Kidney glomerular epithelial cell (primary cell): ENCODE measurements at places on chromosomes 3 and 15.
A peak's percentile ranks its signal among the peaks of the same experiment; 100 is the strongest.

GRCh38 chr15:85649372-85649771 is 145.4 kb downstream of the KLHL25 start:
- peak; percentile 22 for DNase-seq

GRCh38 chr3:100069472-100069871 is 44.8 kb downstream of the FILIP1L start:
- DNase-seq: no peak

- no peak for DNase-seq
These were observed 175.5 kb upstream of the CD96 start for GRCh38 chr3:111366515-111366914.

GRCh38 chr3:194009019-194009418 is 126.9 kb upstream of the HES1 start:
- DNase-seq: no peak

- peak; percentile 6 for DNase-seq
These were observed 36.8 kb upstream of the SCAANT1 start for GRCh38 chr3:63949005-63949404.

DNA sequence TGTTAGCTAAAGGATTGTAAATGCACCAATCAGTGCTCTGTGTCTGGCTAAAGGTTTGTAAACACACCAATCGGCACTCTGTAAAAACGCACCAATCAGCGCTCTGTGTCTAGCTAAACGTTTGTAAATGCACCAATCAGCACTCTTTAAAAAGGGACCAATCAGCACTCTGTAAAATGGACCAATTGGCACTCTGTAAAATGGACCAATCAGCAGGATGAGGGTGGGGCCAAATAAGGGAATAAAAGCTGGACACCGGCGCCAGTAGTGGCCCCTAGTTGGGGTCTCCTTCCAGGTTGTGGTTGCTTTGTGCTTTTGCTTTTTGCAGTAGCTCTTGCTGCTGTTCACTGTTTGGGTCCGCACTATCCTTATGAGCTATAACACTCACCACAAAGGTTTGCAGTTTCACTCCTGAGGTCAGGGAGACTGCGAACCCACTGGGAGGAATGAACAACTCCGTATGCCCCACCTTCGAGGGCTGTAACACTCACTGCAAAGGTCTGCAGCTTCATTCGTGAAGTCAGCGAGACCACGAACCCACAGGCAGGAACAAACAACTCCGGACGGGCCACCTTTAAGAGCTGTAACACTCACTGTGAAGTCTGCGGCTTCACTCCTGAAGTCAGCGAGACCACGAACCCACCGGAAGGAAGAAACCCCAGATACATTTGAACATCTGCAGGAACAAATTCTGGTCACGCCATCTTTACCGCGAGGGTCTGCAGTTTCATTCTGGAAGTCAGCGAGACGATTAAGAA is 1.1 kb upstream of the SUCLG2 start:
- no peak for DNase-seq

- no peak for DNase-seq
These were observed 108.9 kb downstream of the DUT start for GRCh38 chr15:48440084-48440483.

DNA sequence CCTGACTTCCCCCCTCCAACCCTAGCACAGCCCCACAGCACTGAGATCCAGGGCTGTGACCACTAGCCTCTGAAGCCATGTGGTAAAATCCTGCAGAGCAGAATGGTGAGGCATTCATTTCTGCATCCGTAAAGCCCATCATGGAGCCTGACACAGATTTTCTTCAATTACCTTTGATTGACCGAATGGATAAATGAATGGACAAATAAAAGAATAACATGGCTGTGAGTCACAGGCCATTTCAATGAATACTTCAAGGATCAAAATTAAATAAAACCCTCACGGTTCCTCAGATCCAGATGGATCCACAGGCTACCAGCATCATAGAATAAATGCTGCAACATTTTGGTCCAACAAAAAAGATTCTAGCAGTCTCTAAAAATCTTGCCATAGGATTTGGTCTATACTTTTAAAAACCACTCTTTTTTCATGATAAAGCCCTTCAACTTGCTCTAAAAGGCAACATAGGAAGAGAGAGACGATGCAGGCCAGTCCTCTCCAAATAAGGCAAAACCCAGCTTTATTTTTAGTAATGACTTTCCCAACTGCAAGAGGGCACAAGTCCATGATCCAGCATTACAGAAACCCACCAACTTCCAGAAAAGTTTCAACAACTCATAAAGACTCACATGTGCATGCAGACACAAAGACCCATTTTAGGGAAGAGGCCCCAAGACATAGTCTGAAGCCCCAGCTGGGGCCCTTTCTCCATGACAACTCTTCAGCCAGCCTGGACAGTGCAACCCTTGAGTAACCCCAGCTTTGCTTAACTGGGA is 52.4 kb upstream of the MRPS22 start:
- no peak for DNase-seq

- no peak for DNase-seq
These were observed 298.7 kb downstream of the CLSTN2 start for GRCh38 chr3:140233702-140234101.

GRCh38 chr3:63911509-63911872 is 692 bp downstream of the SCAANT1 start:
- no peak for DNase-seq

DNA sequence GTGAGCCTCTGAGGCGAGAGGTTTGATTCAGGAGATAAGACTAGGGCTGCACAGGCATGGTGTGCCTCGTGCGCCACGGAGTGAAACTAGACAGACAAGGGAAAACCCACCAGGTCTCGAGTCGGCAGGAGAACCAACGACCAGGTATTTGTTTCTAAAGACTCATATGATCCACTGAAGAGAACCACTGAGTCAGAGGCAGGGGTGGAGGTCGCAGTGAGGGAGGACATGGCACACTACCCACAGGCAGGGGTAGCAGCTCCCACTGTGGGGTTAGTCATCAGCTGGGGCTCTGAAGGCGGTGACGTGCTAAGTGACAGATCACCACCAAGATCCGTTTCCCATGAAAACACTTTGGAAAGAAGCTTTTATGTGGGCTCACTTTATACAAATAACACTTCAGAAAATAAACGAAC is 45.7 kb downstream of the CHSY1 start:
- peak; percentile 78 for DNase-seq

- no peak for DNase-seq
These were observed 1.8 kb downstream of the PXK start for GRCh38 chr3:58334506-58334884.

DNA sequence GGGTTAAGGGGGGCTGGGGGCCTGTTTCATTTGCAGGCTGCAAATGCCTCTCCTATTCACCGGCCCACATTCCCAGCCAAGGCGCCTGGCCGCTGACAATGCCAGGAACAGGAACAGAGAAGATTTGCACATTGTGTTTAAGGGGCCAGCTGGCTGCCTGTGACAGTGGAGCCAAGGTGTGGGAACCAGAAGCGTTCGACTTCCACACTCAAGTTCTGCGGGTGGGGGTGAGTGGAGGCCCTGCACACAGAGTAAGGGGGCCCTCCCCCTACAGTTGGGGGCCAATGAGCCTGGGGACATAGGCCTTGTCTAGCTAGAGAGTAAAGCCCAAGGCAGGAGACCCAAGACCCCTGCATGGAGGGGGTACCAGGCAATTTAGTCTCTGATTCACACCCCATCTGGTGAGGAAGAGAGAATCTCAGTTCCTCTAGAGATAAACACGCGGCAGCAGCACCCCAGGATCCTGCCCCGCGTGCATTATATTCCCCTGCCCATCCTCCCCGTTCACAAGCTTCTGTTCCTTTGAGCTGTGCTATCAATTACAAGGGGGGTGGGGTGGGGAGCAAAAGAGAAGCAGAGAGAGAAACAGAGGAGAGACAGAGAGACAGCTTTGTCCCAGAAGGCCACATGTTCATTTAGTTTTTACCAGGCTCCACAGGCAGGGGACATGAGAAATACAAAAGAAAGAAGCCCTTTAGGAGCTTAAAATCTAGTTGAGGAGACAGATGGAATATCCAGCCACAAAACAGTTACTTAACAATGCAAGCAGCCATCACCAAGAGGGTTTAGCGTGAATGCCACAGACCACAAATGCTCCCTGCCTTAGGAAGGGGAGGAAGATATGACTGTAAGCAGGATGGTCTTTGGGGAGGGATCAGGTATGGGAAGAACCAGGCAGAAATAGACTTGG is 9.2 kb downstream of the IGDCC3 start:
- DNase-seq: no peak

DNA sequence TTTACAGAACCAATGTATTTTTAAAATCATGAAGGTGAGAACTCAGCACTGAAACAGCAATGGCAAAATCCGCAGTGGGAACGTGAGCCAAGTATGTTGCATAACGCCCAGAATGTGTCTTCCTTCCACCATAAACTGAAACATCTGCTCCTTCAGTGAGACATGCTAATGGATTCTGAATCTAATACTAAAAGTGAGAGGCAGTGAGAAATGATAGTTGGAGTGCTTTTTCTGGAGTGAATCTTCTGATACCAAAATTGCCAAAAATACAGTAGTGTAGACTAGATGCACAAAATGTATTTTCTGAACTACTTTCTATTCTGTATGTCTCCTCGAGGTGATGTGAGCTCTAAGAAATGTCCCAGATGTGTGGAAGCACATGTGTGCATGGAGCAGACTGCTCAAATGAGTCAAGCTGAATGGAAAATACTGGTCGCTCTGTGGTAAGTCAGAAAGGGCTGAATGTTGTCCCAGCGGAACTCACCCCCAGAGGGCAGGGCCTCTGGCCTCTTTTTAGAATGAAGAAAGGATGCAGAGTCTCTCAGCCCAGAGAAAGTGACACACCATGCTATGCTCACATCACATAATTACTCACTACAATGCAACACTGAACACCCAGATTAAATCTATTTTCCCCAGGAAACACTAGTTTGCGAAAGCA is 73.0 kb downstream of the ATP10A start:
- DNase-seq: no peak

GRCh38 chr3:123799544-123800361 is 84.4 kb downstream of the MYLK start:
- DNase-seq: peak; percentile 54

- DNase-seq: no peak
These were observed 1.6 kb upstream of the SEC61A1 start for GRCh38 chr3:128050597-128050996.
